Left ventricle myocardium superior (tissue), 1 donor: ENCODE measurements at places on chromosomes 6 and 20.

DNA sequence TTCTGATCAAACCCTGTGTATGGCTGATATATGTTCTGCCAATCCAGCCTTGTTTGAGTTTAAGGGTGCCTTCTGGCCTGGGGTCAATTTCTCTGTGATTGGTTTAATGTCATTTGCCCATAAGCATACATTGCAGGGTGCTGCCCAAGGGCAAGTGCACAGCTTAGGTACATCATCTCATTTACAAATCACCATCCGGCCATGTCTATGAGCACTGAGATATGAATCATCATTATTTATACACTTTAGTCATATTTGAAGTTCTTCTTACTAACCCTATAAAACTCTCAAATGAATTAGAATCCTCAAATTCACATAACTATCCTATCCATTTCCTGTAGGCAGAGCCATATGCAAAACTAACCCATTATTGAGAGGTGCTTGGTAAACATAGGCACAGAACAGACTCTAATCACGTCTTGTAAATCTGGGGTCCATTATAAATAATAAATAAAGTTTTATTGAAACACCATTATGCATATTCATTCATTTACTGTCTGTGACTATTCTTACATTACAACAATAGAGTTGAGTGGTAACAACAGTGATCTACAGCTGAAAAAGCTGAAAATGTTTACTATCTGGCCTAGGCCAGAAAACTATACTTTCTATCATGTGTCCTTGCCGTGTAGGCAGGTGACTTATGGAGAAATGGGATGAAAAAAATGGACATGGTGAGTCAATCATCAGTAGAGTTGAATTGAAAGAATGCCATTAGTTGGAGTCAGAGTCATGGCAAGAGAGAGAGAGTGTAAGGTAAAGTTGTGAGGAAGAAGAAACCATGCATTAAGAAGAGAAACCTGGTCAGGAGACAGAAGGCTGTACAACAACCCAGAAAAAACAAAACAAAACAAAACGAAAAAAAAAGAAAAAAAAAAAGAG lies 25.0 kb downstream of the KCNQ5 start:
- no peak for DNase-seq

DNA sequence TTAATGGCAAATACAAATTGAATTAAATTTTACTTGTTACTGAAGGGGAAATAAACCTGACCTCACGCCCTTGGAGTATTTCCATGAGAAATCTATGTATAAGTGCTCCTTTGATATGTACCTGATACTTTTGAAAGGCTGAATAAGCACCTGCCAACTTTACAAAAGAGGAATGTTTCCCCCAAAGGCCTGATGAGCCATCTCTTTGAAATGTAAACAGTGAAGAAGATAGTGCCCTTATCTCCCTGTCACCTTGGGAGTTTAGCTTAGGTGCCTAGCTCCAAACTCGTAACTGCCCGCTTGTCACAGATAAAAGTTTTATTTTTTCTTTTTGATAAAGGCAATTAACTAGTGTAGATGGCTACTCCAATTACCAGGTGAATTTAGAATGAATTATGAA lies 1.1 kb upstream of the ZNF343 start:
- no peak for DNase-seq

- no peak for DNase-seq
Measured at GRCh38 chr6:113437566-113437965, 419.6 kb upstream of the MARCKS start.

- no peak for DNase-seq
Measured at GRCh38 chr6:135084001-135084915, 29.6 kb upstream of the HBS1L start.

DNA sequence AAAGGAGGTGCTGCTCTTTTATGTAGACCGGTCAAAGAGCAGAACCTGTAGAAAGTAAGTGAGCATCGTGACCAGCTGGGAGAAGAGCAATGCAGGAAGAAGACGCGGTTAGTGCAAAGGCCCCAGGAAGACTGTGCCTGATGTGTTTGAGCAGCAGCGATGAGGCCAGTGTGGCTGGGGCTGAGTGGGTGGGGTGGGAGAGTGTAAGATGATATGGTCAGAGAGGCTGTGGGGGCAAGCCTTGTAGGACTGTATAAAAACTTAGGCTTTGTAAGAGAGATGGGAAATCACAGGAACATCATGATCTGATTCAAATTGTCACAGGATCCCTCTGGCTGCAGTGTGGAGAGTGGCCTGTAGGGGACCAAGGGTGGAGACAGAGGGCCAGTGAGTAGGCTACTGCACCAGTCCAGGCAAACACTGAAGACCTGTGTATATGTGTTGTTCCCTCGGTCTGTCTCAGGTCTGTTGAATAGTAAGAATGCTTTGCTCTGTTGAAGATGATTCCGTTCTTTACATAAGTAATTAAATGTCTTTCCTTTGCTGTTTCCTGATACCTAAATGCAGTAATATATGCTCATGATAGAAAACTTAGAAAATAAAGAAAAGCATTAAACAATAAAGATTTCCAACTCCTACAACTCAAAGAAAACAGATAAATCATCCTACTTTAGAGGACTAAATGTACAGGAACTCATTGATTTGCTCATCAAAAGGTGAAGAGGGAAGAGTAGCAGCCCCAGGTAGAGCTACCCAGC lies 23.6 kb upstream of the WFDC2 start:
- no peak for DNase-seq

DNA sequence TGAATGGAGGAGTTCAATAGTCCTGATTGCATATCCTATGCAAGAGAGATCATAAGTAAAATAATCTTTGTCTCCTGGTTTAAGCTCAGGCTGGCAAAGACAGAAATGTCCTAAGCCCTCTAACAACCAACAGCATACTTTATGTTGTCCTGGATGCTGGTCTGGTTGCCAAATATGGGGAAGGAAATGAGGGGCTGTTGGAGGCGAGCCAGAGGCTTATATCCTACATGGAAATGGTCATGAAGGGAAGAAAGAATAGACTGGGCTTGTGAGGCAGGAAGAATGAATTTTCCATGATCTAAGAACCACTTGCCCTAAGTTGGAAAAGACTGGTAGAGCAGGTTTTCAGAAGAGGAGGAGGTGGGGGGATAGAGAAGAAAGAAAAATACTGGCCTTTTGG lies 237.1 kb downstream of the SMOC2 start:
- no peak for DNase-seq

DNA sequence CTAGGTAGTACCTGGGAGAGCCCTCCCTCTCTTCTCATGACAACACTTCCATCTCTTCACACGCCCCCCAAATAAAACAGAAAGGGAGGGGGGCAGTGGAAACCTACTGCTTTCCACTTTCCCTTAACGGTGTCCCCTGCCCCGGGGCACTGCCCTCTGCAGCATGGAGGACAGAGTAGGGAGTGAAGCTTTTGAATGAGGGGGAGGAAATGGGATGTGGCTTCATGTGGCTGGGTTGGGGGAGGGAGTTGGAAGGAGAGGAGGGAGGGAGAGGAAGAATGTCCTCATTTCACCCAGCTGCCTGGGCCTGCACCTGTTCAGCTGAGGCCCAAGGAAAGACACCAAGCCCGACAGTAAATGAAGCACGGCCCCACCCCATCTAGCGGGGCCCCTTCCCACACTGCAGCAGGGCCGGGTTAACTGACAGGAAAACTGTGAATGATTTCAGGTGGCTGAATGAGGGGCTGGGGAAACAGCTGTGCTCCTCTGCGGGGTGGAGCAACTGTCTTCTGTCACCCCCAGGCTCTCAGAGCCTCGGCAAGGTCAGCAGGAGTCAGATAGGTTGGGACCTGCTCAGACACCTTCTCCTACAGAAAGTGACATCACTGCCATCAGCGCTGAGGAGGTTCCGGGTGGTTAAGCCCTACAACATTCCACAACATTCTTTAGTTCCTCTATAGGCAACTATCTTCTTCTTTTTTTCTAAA lies 40.0 kb upstream of the TAF8 start:
- DNase-seq, result no peak

GRCh38 chr6:46921731-46922130 lies at the start of gene ADGRF5:
ADGRF5 (minus strand) TSS chr6:46921938; CDS start chr6:46906762, 15,176 bp downstream.
- peak; percentile 52 for DNase-seq

DNA sequence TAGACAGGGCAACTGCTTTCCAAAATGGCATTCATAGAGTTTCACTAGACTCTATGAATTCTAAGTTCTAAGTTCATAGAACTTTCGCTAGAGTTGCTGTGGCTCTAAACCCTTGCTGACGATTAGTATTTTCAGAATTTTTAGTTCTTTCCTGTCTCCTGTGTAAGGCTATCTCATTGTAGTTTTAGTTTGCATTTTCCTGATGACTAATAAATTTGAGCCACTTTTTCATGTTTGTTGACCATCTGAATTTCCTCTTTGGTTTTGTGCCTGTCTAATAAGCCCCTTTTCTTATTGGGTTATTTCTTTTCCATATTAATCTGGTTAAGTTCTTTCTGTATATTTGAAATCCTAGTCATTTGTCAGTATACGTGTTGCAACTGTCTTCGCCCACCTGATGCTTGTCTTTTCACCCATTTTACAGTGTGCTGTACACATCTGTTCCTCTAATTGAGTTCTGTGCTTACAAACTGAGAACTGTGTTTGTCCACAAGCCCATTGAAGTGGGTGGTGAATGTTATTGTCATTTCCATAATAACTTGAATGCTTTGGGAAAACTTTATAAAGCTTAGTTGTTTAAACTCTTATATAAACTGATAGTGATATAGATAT lies 177.7 kb upstream of the CDYL start:
- DNase-seq, result no peak

- DNase-seq, result no peak
Measured at GRCh38 chr6:129497481-129498441, 212.2 kb downstream of the ARHGAP18 start.

- DNase-seq, result peak; percentile 31
Measured at GRCh38 chr6:28251661-28252008, 434 bp downstream of the ZKSCAN4 start.

- DNase-seq, result peak; percentile 62
Measured at GRCh38 chr20:62666736-62667529, 24.6 kb downstream of the SLCO4A1 start.

DNA sequence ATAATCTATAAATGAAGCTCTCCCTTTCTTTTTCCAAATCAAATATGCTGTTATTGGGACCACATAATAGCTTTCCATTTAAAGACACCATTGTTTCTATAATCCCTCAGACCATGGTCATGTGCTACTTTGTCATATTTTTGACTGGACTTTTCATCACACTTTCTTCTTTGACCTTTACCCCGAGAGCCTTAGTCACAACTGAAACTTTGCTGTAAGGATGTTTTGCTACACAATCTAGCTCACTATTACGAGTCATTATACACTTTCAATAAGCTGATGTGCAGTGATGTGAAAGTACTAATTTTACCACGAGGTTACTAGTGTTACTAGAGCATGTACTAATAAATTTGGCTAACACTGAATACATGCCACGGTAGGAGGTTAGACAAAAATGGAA lies 367.2 kb upstream of the RUNX2 start:
- DNase-seq, result no peak

DNA sequence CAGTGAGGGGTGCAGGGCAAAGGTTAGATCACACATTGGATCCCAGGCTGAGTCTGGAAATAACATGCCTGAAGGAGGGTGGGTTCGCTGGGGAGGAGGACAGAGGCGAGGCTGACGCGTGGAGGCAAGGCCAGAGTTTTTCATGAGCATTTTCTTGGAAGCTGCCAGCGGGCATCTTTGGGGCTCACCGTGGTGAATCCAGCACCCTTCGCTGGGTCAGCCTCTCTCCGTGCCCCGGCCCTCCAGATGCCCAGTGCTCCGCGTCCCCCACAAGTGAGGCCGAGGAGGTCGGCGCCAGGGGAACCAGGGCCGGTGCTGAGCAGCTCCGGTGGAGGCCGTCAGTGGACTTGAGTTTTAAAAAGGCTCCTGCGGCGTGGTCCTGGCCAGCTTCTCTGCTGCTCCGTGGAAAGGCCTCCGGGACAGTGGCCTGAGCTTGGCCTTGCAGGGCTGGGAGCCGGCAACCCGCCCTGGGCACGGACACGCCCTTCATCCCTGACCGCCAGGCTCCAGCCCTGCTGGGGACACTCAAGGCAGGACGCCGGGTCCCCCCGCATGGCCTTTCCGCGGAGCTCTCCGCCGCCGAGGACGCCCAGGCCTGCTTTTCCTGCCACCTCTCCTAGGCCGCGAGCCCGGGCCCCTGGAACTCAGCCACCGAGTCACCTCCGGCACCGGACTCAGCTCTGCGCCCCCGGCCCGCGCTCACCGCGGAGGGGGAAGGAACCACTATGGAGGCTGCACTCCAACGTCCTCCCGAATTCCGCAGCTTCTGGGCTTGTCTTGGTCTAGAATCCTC lies 114.3 kb downstream of the THBS2 start:
- DNase-seq, result no peak

DNA sequence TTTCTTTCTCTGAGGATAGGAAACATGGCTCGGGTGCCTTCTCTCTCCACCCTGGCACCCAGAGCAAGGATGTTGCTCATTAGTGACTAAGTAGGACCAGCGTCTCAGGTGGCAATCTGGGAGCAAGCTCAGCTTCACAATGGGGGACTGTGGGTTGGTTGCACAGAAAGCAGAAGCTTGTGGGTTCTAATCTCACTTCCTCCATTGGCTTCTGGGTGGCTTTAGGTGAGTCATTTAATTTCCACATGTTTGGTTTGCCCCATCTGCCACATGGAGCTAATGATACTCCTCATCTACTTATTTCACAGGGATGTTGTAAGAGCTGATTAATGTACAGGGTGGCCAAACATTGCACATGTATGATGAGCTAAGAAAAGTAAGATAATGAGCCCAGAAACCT lies 54.8 kb upstream of the AKIRIN2 start:
- DNase-seq, result no peak
